ENCODE measurements at places on chromosomes 7 and 10. TPM values are rescaled to one million over a fixed set of nuclear protein-coding genes. Genes with fewer than 3 reads are reported as not detected.

- H3K4me1 ChIP-seq, result no peaks in the 10 kb centered on the region
- no peaks in the 10 kb centered on the region for H3K36me3 ChIP-seq
- no peak for DNase-seq
- H3K4me3 ChIP-seq, result no peak overlapping the region
- H3K27ac ChIP-seq, result no peak overlapping the region
Observed at GRCh38 chr10:78070726-78071125, 37.1 kb downstream of the RPS24 start.

DNA sequence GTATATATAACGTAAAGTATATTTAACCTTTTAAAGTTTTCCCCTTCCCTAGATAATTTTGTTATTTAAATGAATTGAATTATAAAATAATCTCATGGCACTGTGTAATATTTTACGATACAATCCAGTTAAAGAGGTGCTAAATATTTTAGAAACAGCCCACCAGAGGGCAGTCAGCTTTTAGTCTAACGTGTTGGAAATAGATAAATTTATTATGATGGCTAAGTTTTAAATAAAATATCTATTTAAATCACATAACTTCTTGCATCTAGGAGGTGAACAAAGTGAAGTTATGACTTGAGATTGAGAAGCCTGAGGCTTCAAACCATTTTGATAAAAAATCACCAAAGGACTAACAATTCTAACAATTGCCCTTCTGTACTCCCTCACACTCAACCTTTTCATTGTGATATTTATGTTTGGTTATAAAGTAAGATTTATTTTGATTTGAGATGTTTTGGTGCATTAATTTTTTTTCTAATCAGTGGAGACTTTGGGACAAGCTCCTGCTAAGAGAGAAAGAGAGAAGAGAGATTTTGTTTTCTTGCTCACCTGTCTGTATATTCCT is 171.5 kb upstream of the SP4 start:
- peaks cover 17% of the 10 kb centered on the region for H3K27me3 ChIP-seq
- H3K36me3 ChIP-seq, result no peaks in the 10 kb centered on the region
- no peaks in the 10 kb centered on the region for H3K4me1 ChIP-seq
- H3K4me3 ChIP-seq, result no peak overlapping the region

DNA sequence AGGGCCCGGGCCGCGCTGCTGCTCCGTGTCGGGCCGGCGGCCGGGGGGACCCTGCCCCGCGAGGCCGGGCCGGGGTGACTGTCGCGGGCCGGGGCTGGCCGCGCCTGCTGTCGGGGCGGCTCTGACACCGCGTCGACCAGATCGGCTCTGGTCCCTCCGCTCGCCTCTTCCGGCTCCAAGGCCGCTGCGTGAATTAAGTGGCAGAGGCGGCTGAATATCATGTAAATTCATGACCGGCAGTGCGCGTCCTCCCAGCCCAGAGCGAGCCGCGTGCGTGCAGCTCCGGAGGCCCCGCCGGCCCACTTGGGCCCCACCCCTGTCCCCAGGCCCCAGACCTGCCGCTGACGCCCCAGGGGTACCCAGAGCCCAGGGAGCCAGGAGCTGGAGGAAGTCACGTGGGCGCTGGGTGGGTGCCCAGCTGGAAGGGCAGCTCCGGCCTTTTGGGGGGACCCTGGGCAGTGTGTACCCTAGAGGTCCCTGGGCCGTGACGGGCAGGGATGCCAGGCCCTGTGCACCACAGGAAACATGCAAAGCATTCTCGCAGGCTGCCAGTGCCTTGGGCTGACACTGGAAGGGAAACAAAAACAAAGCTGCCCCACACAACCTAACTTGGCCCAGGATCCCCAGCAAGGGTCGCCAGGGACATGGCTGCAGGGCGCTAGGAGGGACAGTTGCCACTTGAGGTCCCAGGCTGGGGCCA is 584.0 kb upstream of the MKI67 start:
- no peaks in the 10 kb centered on the region for H3K4me1 ChIP-seq
- no peak for DNase-seq
- H3K27me3 ChIP-seq, result no peaks in the 10 kb centered on the region
- no peak overlapping the region for H3K4me3 ChIP-seq

The AKR1B15 gene
- total RNA-seq, result not detected

The STAMBPL1 gene
- 3.8 TPM for total RNA-seq

All from uterus (tissue), 4 donors.